Putamen (tissue), 1 donor: ENCODE measurements at places on chromosomes 2 and 18.

DNA sequence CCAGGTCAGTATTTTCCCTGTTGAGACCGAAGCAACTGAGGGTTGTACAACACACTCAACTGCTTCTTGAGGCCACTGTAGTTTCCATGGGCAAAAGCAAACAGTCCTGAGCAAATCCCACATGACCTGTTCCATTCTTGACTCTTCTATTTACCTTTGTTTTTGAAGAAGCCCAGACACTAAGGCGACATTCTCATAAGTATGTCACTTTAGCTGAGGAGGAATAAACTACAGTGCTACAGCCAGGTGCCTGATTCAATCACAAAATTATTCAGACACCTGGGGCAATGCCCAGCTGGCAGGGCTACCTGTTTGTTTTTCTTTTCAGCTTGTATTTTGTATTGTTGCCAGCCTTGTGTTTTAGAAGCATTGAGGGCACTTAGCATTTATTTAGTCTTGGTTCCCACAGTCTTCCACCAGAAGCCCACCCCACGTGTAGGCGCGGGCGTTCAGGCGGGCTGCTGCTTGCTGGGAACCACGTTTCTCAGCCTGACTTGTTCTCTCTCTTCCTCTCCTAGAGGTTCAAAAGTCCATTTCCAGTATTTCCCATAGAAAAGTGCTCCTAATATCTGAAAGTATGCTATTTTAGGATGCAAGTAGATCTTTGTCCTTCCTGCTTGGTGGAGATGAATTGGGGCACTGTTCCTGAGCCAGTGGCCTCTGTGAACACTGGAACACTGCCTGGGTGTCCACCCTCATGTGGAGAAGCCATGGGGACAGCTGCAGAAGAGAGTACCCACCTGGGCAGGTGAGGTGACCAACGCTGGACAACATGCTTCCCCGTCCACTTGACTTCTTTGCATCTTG lies 99.0 kb upstream of the COPS8 start:
- DNase-seq: no peak

GRCh38 chr2:84234103-84234502 lies 225.0 kb downstream of the SUCLG1 start:
- DNase-seq: no peak

DNA sequence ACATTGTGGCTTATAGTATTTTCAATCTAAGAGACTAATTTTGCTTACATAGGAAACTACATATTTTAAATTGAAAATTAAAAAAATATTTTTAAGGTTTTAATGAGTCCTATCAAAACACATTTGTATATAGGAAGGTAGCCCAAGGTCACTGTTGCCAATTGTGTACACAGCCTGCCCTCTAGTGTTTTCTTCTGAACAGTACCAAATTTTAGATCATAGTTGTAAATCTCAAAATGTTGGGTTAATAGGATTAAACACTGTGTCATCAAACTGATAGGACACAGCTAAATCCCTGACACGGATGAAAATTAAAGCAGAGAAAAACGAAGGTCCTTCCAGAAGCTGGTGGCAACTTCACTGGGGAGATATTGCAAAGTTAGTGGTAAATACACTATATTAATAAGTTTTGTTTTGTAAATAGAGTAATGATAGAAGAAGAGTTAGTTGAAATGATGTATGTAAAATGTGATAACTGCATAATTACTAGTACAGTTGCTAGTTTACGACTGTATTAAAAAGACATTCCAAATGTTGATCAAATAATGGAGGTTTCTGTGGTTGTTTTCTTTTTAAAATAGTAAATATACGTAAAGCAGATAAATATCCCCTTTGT lies 19.7 kb downstream of the CLUL1 start:
- peak; percentile 42 for DNase-seq

DNA sequence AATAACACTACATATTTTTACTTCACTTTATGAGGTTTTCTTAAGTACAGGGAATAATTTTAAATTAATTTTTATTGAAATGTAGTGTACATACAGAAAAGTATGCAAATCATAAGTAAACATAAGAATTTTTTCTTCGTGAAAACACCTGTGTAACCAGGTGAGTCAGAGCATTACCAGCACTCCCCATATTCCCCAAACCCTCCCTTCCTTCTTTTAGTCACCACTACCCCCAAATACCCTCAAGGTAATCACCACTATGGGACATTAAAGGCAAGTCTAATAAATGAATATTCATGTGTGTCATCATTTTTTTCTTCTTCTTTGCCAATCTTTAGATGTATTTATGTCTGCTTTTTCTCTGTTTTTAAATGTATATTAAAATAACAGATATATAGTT lies 139.9 kb upstream of the LTBP1 start:
- no peak for DNase-seq

- no peak for DNase-seq
These were observed 57.1 kb downstream of the EMX1 start for GRCh38 chr2:72974436-72974754.

- DNase-seq: no peak
These were observed 9.9 kb downstream of the COL3A1 start for GRCh38 chr2:188984065-188984491.

- no peak for DNase-seq
These were observed 108.4 kb upstream of the RMDN2 start for GRCh38 chr2:37816686-37817085.

DNA sequence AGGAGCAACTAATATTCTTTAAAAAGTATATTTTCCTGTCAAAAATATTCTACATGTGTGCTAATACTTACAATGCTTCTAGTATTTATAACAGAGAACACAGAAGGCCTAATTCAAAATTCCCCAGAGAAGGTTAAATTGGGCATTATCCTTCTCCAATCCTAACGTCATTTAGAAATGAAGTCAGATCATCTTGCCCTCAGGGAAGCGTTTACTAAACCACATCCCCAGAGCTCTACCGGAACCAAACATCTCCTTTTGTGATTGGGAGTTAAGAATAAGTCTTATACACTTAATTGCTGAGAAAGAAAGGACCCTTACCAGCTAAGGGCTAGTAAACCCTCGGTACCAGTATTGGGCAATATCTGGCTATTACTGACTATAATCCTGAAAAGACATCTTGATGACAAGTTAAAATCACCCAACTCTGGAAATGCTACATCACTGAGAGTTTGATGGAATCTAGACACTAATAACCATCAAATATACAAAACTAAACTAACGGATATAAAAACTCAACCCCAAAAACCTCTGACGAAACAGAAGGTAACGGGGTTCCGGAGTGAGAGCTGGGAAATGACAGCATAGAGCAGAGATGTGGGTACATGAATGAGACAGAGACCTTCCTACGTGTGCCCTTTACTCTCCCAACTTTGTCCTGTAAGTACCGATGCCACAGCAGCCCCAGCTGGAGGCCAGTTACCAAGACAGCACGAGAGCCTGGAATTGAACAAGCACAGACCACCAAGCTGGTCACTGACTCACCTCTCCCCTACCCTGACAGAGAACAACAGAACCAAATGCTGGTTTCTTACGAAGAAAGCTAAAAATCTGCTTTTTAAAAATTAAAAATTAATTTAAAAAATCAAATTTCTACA lies 35.0 kb downstream of the WDSUB1 start:
- no peak for DNase-seq

- DNase-seq: no peak
These were observed 355.5 kb downstream of the DPP10 start for GRCh38 chr2:114797942-114798341.

- no peak for DNase-seq
These were observed 219.5 kb downstream of the SOX11 start for GRCh38 chr2:5911718-5912117.

DNA sequence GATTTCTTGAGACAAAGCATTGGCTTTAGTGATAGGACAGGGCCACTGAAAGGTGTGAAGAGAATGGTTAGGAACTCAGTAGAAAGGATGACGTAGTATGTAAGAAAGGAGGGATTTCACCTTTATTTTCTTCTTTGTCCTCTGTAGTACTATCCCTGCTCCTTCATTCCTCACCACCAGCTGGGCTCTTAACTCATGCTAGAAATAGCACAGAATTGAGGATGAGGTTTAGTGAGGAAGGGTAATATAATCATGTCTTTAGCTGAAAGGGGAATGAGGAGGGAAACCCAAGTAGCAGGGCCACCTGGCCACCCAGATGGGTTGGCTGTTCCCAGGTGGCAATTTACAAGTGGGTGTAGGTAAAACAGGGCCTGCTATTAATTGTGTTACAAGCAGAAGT lies 15.2 kb downstream of the ACVR2A start:
- no peak for DNase-seq

- DNase-seq: no peak
These were observed 19.3 kb downstream of the ALPK2 start for GRCh38 chr18:58609536-58609993.

GRCh38 chr2:145350011-145350410 lies 830.1 kb upstream of the ZEB2 start:
- DNase-seq: no peak

DNA sequence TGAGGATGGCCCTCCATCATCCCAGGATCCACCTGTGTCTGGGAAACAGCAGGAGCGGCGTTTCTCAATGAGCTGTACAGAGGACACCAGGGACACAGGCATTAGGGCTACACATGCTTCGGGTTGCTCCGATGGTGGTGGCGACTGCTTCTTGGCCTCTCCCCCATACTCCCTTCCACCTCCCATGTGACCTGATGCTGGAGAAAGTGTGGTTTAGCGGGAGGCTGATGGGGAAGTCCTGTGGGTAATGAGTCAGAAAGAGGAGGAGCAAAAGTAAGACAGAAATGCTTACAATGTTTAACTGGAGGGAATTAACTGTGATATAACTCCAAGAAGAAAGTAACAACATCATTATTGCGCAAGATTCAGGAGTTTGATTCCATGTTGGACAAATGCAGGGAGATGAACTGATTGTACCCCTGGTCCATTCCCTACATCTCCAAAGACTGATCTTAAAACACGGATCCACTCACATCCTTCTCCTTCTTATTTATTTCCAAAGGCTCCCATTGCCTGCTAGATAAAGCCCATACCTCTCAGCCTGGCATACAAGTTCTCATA lies 186.6 kb downstream of the NRP2 start:
- no peak for DNase-seq

DNA sequence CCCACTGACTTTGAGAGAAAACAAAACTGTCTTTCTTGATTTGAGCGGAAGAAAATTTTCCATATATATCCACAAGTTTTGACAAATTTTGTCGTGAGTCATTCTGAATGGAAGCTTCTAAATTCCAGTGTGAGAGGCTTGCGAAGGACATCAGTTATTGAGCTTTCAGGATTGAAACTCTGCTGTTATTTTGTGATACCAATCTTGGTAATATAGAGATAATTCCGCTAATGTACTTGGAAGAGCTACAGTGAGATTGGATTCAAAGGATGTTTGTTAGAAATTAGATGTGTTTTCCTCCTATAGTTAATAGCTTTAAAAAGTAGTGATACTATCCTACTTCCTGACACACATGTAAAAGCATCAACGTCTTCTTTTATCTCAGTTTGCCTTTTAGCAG lies 61.4 kb downstream of the RBM43 start:
- no peak for DNase-seq
